ENCODE measurements at places on chromosomes 11 and 22.

DNA sequence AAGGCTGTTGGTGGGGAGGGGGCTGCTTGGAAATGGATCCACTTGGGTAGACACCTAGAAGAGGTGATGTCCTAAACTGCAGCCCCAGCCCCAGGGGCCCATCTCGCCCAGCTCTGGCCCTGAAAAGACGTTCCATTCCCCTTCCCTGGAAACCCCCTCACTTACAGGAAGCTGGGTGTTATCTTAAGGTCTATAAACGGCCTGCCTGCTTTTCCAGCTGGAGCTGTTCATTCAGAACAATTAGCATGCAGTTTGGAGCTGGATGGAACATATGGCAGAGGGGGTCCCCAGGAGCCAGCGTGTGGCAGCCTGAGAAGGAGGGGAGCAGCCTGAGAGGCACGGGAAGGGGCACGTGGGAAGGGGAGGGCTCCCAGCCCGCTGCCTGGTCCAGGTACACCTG, 139.6 kb downstream of the PKNOX2 start:
- DNase-seq, result no peak

GRCh38 chr22:48976556-48977535, 850.8 kb downstream of the BRD1 start:
- DNase-seq, result no peak

DNA sequence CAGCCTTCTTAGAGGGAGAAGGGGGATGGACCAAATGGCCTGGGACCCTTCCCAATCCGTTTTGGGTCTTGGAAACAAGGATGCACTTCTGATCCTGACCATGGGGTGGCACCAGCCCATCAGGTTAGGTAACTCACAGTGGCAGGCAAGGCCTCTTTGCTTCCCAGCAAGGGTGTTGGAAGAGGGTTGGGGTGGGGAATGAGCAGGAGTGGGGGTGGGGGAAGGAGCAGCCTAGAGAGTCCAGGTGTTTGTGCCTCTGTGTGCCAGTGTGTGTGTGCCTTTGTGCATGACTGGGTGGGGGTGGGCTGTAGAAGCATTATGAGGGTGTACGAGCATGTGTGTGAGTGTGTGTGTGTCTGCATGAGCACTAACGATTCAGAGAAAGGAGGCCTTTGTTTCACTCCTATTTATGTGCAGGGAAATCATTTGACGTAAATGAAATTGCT, 213.1 kb downstream of the INSC start:
- no peak for DNase-seq

- no peak for DNase-seq
Observed at GRCh38 chr11:33383920-33384209, 126.7 kb downstream of the HIPK3 start.
